ENCODE measurements at places on chromosomes 16 and 17.

DNA sequence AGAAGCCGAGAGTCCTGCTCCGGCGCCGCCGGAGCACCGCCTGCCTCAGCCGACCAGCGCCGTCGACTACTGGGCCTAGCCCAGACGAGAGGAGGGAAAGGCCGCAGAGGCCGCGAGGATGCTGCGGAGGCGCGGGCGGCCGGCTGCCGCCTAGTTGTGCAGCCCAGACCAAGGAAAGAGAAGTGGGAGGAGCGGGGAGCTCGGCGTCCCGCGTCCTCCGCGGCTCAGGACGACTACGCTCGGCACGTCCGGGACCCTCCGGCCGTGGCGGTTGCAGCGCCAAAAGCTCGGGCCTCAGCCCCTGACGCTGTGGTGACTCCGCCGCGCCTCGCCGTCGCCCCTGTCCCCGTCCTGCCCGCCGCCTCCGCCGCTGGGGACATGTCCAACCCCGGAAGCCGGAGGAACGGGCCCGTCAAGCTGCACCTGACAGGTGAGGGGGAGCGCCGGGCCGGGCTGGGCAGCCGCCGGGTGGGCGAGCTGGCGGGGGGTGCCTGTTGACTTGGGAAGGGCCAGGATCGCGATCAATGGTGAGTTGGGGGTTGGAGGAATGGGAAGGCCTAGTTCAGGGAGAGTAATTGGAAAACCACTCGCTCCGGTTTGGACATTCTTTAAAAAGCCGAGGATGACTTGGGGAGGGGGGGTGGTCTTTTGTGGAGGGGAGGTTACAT is 37.7 kb downstream of the RNF135 start:
- DNase-seq, result no peak

GRCh38 chr17:45170280-45170930 is 8.7 kb downstream of the HEXIM2 start:
- no peak for DNase-seq

DNA sequence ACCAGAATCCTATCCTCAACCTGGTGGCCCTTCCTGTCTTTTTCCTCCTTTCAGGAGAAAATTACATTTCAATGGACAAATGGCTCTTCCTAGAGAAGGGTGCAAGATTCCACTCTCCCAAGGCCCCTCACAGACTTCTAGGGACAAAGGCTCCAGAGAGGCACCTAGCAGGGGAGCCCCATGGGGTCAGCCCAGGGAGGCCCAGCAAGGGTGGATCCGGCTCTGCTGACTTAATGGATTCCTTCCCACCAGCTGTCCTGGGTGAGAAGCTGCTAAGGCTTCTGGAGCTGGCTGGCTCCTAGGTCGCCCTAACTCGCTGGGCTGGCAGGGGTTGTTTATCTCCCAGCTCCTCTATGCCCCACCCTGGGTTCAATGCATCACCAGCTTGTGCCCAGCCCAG is 152.4 kb downstream of the ZNF423 start:
- DNase-seq, result no peak

GRCh38 chr17:700504-701094 is 14.0 kb downstream of the VPS53 start:
- DNase-seq, result no peak

DNA sequence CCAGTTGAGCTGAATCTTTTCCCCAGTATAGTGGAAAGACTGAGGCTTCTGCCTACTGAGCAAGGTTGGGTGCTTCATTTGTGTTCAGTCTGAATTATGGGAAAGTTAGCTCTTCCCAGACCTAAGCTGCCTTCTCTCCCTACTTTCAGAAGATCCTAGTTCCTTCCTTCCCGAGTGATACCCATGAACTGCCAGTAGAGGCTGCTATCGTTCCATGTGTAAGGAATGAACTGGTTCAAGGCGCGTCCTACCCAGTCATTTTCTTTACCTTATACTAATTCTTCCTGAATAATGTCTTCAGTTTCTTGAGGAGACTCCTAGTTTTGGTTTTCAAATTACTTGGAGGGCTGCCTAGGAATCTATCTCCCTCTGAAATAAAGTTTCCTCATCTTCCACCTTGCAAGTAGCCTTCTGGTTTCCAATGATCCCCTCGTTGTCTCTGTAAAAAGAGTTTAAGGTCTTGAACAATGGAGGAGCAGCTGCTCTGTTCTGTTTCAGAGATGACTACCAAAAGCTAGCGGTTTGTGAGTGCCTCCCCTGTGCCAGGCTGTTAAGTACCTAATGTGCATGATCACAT is 934 bp upstream of the AOC2 start:
- peak; percentile 9 for DNase-seq

- DNase-seq, result no peak
These were observed 95.7 kb upstream of the DNAH17 start for GRCh38 chr17:78672871-78673371.

GRCh38 chr16:82852388-82853008 is 225.7 kb downstream of the CDH13 start:
- DNase-seq, result no peak

DNA sequence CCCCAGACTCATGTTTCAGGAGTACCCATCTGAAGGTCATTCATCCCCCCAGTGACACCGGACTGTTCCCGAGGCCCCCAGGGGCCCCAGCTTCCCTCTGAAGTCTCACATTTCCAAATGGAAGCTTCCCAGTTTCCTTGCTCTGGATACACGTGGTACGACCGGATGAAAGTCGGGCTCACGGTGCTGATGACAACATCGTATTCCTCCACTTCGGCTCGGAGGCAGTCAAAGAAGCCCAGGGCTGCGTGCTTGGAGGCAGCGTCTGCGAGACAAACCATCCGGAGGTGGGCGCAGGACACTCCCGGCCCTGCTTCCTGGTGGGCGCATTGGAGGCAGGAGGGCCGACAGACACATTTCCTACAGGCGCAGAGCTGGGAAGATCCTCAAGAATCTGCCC is 18.7 kb downstream of the DHRS7C start:
- no peak for DNase-seq

DNA sequence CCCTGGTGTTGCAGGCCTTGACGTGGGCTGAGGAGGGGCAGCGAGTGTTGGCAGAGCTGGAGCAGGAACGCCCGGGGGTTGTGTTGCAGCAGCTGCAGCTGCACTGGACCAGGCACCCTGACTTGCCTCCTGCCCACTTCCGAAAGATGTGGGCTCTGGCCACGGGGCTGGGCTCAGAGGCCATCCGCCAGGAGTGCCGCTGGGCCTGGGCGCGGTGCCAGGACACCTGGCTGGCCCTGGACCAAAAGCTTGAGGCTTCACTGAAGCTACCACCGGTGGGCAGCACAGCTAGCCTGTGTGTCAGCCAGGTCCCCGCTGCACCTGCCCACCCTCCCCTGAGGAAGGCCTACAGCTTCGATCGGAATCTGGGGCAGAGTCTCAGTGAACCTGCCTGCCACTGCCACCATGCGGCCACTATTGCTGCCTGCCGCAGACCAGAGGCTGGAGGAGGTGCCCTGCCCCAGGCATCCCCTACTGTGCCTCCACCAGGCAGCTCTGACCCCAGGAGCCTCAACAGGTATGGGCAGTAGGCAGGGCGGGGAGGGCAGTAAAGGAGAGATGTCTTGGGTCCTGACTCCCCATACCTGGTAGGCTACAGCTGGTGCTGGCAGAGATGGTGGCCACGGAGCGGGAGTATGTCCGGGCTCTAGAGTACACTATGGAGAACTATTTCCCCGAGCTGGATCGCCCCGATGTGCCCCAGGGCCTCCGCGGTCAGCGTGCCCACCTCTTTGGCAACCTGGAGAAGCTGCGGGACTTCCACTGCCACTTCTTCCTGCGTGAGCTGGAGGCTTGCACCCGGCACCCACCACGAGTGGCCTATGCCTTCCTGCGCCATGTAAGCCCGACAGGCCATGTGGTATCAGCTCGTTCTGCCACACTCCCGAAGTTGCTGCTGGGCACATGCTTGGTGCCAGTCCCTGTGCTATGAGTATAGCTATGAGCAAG is 5.6 kb downstream of the PLEKHG4 start:
- peak; percentile 26 for DNase-seq

DNA sequence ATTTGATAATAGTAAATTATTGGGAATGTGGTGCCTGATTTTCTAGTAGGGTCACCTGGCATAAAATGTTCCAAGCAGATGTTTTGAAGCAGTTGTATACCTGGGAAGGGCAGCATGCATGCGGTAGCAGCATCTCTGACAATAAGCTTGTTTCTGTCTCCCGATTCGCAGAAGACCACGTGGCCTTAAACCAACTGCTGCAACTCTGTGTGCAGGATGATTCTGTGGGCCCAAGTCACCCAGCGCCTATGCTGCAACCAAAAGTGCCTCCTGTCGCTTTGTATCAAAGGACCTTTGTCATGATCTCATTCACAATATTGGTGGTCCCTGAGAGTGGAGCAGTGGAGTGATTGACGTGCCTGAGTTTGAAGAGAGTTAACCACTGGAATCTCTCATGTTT is 8.1 kb downstream of the NDEL1 start:
- no peak for DNase-seq

DNA sequence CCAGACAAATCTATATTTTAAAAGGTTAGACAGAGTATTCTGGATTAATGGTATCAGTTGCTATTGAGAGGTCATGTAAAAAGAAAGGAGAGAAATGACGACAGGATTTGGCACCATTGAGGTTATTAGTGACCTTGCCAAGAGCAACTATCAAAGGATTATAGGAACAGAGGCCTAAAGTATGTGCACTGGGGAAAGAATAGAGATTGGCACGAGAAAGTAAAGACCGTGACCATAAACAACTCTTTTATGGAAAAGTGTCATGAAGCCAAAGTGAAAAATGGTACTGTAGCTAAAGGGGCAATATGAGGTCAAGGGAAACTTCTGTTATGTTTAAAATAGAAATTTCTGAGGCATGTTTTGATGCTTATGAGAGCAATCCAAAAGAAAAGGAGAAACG is 115.2 kb upstream of the KIF2B start:
- no peak for DNase-seq

DNA sequence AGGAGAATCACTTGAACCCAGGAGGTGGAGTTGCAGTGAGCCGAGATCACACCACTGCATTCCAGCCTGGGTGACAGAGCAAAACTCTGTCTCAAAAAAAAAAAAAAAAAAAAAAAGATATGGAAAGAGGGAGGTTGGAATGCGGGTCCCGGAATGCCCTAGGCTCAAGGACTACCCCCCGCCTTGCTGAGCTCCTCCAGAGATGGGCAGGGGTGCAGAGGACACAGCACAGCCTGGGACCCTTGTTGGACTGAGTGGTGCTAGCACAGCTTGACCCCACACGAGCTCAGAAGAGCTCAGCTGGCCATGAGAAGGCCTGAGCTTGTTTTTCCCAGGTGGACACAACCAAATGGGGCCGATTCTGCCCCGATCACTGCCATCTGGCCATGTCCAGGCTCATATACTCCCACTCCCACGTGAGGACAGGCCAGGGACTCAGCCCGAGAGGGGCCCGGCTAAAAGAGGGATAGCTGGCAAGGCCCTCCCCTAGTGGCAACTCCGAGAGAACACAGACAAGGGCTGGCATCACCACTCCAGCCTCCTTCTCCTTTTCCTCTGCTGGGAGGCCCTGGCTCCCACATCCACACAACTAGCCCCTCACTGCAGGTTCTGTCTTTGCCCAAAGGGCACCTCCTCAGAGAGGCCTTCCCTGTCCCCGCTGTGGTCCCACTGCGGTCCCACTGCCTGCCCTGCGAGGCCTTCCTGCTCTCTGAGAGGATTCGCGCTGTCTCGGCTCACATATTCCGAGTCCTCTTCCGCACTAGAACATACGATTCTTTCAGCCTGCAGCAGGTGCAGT is 11.0 kb downstream of the SGCA start:
- no peak for DNase-seq

DNA sequence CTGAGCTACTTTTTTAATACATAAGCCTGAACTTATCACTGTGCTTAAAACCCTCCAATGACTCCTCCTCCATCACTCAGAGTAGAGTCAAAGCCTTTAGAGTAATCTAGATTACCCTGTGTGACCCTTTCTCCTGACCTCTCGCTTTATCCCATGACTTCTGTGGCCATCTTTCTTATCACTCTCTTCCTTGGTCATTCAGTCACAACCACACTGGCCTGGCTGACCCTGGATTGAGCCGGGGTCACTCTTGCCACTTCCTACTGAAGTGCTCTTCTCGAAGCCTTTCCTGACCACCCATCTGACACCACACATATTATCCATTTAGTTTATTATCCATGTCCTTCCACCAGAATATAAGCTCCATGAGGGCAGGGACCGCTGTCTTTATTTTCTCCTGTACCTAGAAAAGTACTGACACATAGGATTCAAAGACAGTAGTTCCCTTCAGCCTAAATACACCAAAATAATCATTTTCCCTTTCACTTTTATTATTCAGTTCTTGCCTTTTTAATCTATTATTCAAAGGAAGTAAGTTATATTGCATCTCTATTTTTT is 28.0 kb upstream of the ABCA9 start:
- no peak for DNase-seq

GRCh38 chr17:5667871-5668270 is 83.6 kb upstream of the NLRP1 start:
- DNase-seq, result no peak

Data from NCI-H1417 treated with DMSO at 0.1 percent for 48 hours (cell line).